ENCODE measurements at places on chromosomes 2 and 18.
A peak's percentile ranks its signal among the peaks of the same experiment; 100 is the strongest.

- DNase-seq: no peak
Observed at GRCh38 chr2:58812771-58813344, 571.7 kb upstream of the FANCL start.

GRCh38 chr2:141496810-141497209 is 634.0 kb downstream of the LRP1B start:
- DNase-seq: no peak

- no peak for DNase-seq
Observed at GRCh38 chr2:176246331-176246730, 22.9 kb upstream of the MTX2 start.

- no peak for DNase-seq
Observed at GRCh38 chr2:13821255-13821880, 811.1 kb upstream of the LRATD1 start.

DNA sequence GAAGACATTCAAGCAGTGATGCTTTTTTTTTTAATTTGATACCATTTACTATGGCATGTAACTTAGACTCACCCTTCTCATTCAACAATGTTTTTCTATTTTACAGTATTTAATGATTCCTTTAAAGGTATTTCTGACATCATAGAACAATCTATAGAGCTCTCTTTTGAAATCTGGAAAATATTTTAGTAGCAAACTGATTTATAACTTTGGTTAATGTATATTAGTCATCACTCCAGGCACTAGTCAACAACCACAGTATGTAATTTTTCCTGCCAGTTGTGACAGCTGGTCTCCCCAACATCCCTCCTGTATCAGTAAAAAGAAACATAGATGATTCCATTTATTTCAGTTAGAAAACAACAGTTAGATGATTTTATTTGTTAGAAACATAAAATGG is 122.9 kb downstream of the LCLAT1 start:
- no peak for DNase-seq

- DNase-seq: no peak
Observed at GRCh38 chr18:56038171-56039030, 450.4 kb upstream of the TCF4 start.

GRCh38 chr2:38524580-38524979 is 78.1 kb downstream of the HNRNPLL start:
- no peak for DNase-seq

GRCh38 chr2:236643480-236643879 is 73.9 kb downstream of the ACKR3 start:
- DNase-seq: no peak

GRCh38 chr2:200225951-200226350 is 80.5 kb upstream of the SPATS2L start:
- no peak for DNase-seq

DNA sequence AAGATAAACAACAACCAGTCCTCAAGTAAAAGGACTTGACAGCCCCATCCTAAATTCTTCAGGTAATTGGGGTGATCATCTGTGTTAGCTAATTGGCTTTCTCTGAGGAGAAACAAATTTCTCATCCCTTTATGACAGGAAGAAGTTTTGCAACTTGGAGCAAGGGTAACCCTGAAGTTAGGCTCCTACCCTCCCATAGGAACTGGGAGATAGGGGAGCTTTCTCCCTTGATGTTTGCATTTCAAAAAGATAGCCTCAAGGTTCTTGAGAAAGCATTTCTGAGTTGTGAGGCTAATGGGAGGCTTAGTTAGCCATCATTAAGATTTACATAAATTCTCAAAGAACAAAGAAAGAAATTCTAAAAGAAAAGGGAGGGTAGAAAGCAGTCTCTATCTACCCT is 95.4 kb downstream of the MAP2 start:
- no peak for DNase-seq

- no peak for DNase-seq
Observed at GRCh38 chr2:133078667-133079411, 408.8 kb upstream of the LYPD1 start.

- peak; percentile 66 for DNase-seq
Observed at GRCh38 chr2:10497797-10498251, 49.7 kb upstream of the ODC1 start.

- DNase-seq: no peak
Observed at GRCh38 chr2:174149530-174149929, 98.8 kb downstream of the OLA1 start.

DNA sequence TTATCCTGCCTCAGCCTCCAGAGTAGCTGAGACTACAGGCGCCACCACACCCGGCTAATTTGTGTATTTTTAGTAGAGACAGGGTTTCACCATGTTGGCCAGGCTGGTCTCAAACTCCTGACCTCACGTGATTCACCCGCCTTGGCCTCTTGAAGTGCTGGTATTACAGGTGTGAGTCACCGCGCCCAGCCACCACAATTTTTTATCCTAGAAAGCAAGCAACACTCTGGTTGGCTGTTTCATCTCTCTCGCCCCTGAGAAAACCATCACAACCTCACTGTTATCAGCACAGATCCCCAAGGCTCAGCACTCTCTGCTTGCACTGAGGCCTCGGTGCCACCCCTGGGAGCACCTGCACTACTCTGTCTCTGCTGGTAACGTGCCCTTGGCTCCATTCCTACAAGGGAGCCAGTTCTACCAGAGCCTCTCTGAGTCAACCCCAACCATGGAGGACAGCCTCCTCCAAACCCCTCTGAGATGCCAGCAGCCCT is 134.8 kb upstream of the AGAP1 start:
- DNase-seq: no peak

GRCh38 chr2:53576166-53576565 is 191.4 kb upstream of the CHAC2 start:
- no peak for DNase-seq

DNA sequence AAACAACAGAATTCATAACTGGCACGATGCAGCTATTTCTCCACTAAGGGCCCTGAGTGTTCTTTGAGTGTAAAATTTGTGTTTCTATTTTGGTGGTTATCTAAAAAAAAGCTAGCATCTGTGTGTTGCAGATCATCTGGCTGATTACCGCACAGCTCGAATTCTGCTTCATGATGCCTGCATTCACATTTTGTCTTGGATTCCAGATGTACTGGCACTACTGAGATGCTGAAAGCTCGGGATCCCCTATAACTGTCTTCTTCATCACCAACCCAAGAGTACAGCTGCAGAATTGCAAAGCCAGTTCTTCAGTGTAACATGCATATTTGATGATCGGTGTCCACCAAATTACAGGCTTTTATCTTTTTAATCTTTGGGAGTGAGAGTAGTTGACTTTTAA is 51.6 kb upstream of the ZNF532 start:
- no peak for DNase-seq

GRCh38 chr2:163709270-163709669 is 26.5 kb downstream of the FIGN start:
- no peak for DNase-seq

GRCh38 chr2:142874293-142874814 is 3.1 kb upstream of the KYNU start:
- peak; percentile 37 for DNase-seq

GRCh38 chr18:45340884-45341283 is 274.4 kb upstream of the SLC14A2 start:
- DNase-seq: no peak

DNA sequence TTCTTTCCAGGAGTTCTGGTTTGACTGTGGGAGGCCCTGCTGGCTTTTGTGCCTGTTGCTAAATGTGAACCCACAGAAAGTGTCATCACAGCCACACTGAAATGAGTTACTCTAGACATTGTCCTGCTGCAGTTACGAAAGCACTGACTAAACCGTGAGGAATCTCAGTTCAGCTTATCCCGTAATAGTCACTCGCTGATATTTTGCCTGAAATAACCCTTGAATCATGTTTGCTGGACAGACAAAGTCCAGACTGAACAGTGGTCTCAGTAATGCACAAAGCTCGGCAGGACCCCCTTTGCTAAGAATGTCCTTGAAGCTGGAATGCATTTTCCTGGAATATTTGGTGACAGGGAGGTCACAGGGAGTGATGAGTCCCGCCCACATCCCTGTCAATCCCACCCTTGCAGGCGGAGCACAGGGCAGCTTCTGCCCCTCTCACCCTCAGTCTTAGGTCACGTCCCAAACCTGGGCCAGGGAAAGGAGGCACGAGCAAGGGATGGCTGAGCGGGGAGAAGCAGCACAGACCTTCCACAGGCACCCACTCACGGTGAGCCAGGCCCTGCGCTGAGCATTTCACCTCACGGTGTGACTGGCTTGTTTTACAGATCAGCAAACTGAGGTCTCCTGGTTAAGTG is 53.4 kb downstream of the ADI1 start:
- no peak for DNase-seq

- peak; percentile 70 for DNase-seq
Observed at GRCh38 chr2:237864940-237865622, 5.7 kb downstream of the RAMP1 start.

GRCh38 chr2:205014201-205014600 is 468.9 kb downstream of the PARD3B start:
- DNase-seq: no peak

GRCh38 chr2:49261781-49262180 is 107.5 kb upstream of the FSHR start:
- DNase-seq: no peak

GRCh38 chr2:44490726-44491125 is 129.0 kb downstream of the CAMKMT start:
- no peak for DNase-seq

DNA sequence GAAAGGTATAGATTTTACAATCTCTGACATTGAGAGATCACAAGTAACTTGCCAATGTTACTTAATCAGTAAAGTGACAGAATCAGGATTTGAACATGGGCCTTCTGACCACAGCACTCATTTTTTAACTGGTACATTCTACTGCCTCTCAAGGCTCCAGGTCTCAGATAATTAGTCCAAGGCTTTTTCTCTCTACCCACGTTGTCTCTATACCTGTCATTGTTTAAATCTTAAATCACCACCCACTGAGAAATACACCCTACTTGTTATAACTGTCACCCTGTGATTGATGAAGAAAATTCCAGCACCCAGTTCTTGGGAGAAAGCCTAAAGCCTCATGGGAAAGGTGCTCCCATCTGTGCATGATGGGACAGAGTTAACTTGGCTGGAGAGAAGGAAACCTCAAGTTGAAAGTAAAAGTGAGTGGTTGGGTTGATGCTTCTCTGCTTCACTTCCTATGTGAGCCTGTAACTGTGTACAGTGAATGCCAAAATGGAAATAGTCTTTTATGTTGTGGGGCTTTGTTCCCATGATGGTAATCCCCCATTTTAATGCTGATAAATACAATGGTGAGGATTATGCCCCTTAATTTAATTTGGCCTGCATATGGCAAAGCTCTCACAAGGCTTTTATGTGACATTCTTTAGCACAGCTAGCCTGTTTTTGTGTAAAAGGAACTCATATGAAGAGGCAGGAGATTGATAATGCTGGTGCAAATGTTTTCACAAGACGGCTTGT is 190.1 kb upstream of the SP5 start:
- DNase-seq: no peak

- no peak for DNase-seq
Observed at GRCh38 chr2:120964819-120965218, 229.2 kb downstream of the GLI2 start.

DNA sequence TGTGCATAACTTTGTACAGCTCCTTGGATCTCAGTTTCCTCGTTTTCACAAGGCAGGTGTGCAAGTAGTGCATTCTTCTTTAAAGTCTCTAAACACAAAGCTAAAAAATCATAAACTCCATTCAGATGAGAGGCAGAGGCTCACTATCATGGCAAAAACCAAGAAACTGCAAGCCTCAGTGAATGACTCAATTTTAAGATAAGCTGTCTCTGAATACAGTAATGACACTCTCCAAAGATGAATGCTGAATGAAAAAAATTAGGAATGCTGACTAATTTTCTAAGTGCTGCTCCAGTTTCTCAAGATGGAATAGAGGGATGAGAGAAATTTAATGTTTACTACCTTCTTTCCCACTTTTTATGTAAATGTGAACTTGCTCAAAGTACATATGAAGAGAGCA is 17.2 kb downstream of the B4GALT6 start:
- DNase-seq: no peak

- no peak for DNase-seq
Observed at GRCh38 chr2:101874069-101874468, 117.7 kb upstream of the IL1R2 start.

- no peak for DNase-seq
Observed at GRCh38 chr2:157321466-157321865, 4.2 kb downstream of the ERMN start.

DNA sequence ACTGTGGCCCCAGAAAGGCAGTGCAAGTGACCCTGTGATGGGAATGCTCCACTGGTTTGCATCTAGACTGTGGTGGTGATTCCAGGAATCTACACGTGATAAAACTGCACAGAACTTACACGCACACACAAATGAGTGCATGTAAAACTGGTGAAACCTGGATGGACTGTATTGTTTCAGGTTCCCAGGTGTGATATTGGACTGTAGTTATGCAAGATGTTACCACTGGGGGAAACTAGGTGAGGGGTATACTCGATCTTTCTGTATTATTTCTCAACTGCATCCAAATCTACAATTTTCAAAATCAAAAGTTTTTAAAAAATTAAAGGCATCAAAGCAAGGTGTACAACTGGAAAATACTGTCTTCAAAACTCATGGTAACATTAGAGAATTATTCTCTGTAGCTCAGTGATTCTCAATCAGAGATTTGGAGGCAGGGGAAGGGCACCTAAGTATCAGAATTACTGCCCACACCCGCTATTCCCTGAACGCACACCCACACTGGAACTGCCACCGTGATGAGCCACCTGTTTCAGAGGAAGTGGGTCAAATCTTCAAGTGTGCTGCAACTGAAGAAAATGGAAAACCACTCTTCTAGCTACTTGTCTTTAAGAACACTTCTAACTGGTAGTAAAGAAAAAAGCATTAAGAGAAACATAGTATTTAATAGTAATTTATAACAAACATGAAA is 26.7 kb downstream of the PTPN2 start:
- DNase-seq: no peak

DNA sequence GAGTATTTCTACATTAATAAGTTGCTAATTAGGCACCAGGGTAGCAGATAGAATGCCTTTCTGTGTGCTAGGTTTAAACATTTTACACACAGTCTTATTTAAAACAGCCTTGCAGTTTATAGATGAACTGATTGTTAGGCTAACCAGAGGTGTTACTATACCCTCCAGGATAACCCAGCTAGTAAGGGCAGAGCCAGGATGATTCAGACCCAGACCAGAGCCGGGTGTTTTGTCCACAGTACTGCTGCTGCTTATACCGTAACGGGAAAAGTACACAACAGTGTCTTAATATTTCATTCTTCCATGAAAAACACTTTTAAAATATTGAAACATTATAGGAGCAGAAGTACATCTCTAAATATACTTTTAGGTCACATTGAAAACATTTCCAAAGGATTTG is 82.7 kb downstream of the MALT1 start:
- no peak for DNase-seq

- no peak for DNase-seq
Observed at GRCh38 chr2:151849413-151850010, 21.3 kb upstream of the ARL5A start.

GRCh38 chr2:109500910-109501309 is 112.9 kb downstream of the SEPTIN10 start:
- no peak for DNase-seq

GRCh38 chr2:45468279-45468678 is 142.8 kb downstream of the SRBD1 start:
- no peak for DNase-seq

GRCh38 chr2:18094277-18094676 is 215.8 kb downstream of the KCNS3 start:
- no peak for DNase-seq
